ENCODE measurements at places on chromosomes 6 and 20.
A peak's percentile ranks its signal among the peaks of the same experiment; 100 is the strongest.

- peak; percentile 96 for DNase-seq
These were observed 1.6 kb downstream of the SAMD10 start for GRCh38 chr20:63977739-63978276.

DNA sequence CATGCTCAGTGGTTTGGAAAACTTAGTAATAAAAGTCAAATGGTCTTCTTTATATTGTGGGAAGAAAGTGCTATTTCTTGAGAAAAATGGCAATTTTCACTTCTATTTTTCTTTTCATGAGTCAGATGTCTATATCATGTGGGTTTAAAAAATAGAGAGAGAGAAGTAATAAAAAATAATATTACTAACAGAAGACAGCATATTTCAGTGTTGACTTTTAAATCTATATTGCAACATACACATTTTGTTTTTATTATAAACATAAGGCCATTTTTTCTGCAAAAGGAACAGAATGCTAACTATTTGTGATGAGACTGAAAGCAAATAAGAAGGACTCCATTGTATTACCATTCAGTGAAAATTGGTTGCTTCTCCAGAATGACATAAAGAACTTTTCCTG lies 135.1 kb upstream of the CNR1 start:
- no peak for DNase-seq

DNA sequence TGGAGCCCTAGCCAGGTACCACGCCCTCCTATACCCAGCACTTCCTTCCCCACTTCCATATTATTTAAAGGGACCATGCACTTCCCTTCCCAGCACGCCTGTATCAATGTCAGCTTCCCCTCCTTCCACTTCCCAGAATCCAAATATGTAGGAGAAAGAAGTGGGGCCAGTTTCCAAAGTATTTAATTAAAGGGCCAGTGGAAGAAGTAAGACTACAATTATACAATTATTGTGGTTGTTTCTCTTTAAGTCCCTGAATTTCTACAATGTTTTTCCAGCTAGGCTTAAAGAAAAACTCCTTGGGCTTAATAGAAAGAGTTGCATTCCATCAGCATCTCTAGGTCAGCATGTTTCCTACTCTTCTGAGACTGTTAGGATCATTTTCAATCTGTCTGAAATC lies 515.8 kb downstream of the PREX1 start:
- no peak for DNase-seq

GRCh38 chr6:6801005-6801335 lies 212.4 kb downstream of the LY86 start:
- DNase-seq, result peak; percentile 34

DNA sequence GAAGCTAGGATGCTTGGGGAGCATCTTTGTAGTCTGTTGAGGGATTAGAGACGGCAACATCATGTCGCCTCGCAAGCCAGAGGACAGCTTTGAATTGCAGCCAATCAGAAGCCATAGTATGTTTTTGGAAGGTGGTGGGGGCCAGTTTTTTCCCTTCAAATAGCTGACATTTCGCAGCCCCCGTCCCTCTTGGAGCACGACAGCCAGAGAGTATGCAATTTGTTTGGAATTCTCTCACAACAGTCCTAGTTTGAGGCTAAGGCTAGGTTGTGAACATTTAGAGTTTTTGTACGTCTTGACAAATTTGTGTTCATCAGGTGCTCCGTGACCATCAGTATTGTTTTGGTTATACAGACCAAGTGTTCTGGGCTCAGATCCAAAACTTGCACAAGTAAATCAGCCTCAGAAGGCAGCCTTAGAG lies 83.3 kb downstream of the PLCB1 start:
- no peak for DNase-seq

GRCh38 chr20:37303637-37304036 lies 14.2 kb downstream of the MANBAL start:
- DNase-seq, result no peak

DNA sequence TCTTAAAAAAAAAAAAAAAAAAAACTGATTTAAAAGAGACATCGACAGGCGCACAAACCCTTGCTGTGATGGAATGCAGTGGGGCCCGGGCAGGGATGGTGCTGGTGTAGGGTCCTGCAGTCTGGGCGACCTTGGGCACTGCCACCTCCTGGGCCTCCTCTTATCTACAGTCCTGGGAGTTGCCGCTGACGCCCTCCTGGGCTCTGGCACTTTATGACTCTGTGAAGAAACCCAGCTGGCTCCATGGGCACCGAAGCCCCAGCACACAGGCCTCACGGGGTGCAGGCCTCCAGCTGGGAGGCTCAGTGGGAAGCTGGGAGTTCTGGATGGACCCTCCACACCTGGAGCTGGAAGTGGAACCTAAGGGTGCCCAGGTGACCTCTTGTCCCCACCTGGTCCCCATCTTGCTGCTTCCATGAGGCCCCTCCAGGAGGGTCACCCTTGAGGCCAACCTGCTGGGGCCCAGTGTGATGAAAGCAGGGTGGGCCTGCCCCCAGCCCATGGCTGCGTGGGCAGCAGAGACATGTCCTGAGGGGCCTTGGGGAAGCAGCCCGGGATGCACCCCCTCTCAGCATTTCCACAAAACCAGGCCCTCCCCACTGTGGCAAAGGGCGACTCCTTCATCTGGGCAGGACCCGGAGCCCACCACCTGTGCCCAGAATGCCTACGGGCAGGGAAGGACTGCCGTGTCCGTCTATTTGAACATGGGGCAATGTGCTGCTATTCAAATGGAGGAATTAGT lies 104.9 kb downstream of the ASXL1 start:
- DNase-seq, result no peak

GRCh38 chr6:53335224-53335994 lies 13.3 kb downstream of the ELOVL5 start:
- no peak for DNase-seq

DNA sequence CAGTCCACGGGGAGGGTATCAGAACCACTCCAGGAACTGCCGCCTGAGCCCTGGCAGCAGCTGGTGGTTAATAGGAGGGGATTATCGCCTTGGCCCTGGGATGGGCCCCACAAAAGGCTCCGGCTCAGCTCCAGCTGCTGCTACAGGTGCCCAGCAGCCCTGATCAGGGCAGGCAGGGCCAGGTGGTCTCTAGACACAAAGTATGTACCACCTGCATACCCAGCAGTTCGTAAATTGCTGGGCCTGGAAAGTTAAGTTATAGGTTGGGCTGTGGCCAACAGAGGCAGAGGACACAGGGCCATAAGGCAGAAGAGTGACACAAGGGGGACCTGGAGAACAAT lies 35.1 kb downstream of the RRBP1 start:
- no peak for DNase-seq

- no peak for DNase-seq
These were observed 134.8 kb downstream of the JPH2 start for GRCh38 chr20:44052166-44052565.

DNA sequence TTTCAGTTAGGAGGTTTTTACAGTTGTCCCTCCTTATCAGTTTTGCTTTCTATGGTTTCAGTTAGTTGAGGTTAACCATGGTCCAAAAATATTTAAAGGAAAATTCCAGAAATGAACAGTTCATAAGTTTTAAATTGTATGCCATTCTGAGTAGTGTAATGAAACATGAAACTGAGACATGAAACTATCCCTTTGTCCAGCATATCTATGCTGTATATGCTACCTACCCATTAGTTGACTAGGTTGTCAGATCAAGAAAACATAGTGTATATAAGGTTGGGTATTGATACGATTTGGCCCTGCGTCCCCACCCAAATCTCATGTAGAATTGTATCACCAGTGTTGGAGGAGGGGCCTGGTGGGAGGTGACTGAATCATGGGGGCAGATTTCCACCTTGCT lies 39.1 kb downstream of the VGLL2 start:
- DNase-seq, result no peak

GRCh38 chr6:7617801-7618764 lies 28.1 kb downstream of the SNRNP48 start:
- peak; percentile 96 for DNase-seq

- peak; percentile 42 for DNase-seq
These were observed 3.0 kb downstream of the PPP1R3D start for GRCh38 chr20:59937150-59937549.

DNA sequence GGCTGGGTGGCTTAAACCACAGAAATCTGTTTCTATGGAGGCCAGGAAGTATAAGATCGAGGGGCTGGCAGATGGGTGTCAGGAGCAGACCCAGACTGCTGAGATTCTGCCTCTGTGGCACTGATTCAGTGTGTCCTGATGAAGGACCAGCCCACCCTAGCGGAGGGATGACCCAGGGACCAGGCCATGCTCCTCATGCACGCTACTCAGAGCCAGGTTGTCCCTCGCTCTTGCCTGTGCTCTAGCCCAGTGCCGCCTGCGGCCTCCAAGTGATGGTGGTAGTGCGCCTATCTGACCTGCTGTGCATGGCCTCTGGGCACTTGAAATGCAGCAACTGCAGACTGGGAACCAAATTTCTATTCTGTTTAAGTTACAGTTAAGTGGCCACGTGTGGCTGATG lies 13.1 kb upstream of the APMAP start:
- DNase-seq, result no peak

GRCh38 chr6:15405129-15406068 lies 159.5 kb downstream of the JARID2 start:
- no peak for DNase-seq

GRCh38 chr6:7230327-7230691 lies 82.7 kb downstream of the SSR1 start:
- DNase-seq, result no peak

- no peak for DNase-seq
These were observed 230.0 kb downstream of the ALDH8A1 start for GRCh38 chr6:134719911-134720310.

DNA sequence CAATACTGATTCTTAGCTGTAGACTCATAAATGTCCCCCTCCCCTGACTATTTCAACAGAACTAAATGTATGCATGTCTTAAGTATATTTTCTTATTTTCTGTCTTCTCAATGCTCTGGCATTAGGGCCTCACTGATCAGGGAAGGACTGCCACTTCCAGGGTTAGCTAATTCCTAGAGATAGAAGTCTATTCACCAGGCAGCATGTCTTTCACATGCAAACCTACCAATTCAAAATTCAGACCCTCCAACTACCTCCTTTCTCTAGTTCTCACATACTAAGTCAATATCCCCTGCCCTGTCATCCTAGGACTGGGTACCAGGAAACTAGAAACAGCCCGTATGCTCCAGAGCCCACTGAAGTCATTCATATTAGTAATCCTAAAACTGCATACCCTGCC lies 132.3 kb downstream of the RALGAPA2 start:
- DNase-seq, result no peak

GRCh38 chr20:57586943-57587277 lies 26.0 kb downstream of the PCK1 start:
- no peak for DNase-seq

GRCh38 chr6:63649269-63649668 lies 13.7 kb downstream of the PHF3 start:
- no peak for DNase-seq

DNA sequence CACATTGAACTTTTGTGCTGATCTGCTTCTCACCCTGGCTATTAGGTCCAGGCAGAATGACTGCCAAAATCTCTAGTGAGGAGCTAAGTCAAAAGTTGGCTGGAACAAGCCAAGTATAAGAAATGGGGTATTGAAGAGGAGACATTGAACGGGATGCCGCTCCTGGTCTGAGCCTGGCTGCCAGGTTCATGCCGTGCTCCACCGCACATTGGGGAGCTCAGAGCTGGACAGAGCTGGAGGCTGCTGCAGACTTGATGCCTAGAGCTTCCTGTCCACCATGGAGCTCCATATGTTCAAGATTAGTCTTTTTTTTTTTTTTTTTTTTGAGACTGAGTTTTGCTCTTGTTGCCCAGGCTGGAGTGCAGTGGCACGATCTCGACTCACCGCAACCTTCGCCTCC lies 4.1 kb upstream of the IFT52 start:
- DNase-seq, result no peak

All from NB4 (cell line).